ENCODE measurements at places on chromosomes 4 and X.

DNA sequence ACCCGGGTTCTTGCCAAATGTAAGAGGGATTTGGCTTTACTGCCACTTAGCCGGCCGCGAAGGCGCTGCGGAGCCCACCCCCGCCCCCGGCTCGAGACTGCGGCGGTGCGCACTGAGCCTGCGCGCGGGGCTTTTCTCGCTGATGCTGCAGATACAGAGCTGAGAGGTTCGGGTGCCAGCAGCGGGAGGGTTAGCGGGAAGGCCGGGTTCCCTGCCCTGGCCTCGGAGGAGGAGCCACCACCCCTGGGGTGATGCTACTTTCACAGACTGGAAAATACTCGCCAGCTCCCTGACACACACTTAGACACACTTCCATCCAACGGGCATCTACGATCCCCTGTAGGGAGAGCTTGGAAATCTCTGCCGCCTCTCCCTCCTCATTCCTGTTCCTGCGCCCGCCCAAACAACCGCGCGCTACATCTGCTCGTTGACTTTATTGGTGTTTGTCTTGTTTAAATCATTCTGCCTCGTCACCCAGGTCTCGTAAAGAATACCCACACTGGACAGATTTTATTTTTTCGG is 2.1 kb upstream of the PCDH7 start:
- peak; percentile 75 for DNase-seq

DNA sequence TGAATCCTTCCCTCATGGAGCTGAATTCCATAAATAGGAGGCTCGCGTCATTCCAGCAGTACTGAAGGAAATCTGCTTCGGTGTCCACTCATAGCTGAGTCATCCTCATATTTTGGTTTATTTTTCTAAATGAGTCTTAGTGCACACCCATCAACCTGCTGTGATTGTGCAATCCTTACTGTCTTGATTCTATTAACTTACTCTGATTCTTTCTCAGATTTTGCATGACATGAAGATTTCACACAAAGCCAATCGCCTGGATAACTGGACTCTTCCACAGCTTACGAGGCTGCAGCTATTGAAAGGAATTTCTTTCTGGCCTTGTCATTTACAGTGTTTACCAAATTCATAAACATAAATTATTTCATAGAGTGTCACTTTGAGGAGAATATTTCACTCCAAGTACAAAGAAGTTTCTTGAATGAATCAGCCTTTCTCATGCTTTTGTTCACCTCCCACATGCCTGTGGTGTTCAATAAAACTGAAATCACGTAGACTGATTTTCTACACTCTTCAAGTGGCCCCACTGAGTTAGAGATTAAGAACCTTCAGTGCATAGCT is 207.6 kb upstream of the SLITRK2 start:
- DNase-seq, result no peak

GRCh38 chr4:24837781-24838180 is 42.4 kb downstream of the SOD3 start:
- DNase-seq, result no peak

GRCh38 chrX:71198066-71198465 is 25.0 kb upstream of the GJB1 start:
- no peak for DNase-seq

GRCh38 chrX:153474718-153475117 is 4.3 kb upstream of the HAUS7 start:
- DNase-seq, result peak; percentile 66

DNA sequence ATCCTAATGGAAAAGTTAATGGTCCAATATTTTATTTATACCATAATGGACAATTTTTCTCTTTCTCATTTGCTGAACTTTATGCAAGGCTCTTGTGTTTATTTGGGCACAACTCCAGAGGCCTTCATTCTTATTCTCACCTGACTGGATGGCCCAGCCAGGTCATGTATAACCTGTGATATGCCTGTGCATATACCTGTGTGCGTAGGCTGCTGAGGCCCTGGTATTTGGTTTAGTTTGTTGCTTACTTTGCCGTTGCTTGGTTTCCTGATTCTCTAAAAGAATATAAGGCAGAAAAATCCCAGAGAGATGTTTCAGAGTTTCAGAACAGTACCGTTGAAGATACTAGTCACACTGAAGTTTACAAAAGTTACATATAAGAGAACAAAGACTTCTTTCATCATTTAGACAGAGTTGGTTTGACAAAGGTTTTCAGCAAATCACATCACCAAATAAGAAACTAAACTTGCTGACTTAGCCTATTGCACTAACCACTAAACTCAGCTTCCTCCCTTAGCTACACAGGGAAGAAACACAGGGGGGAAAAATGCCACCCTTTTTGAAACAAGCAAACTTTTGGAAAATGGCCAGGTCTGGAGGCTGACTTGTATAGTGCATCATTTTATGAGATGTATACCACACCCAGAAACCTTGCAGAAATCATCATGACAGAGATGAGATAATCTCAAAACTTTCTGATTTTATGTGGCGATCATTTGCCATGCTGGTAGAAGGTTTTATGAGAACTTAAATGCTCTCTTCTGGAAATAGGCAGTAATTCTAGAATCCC is 248.5 kb downstream of the GRIA3 start:
- no peak for DNase-seq

GRCh38 chrX:132153166-132153565 is 25.3 kb upstream of the FRMD7 start:
- DNase-seq, result no peak

- peak; percentile 84 for DNase-seq
These were observed 17.6 kb upstream of the NAT8L start for GRCh38 chr4:2041239-2042130.

DNA sequence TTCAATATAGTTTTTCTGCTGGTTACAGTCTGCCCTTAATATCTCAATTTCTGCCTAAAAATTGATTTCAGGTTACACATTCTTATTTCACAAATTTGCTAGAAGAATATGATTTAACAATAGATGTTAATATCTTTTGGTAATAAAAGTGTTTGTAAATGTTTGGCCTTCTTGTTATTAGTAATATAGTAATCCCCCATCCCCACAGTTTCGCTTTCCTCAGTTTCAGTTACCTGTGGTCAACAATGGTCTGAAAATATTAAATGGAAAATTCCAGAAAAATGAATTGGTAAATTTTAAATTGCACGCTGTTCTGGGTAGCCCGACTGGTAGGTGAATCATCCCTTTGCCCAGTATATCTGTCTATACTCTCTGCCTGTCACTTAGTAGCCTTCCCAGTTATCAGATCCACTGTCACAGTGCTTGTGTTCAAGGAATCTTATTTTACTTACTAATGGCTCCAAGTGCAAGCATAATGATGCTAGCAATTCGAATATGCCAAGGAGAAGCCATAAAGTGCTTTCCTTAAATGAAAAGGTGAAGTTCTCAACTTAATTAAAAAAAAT is 3.5 kb upstream of the BMP2K start:
- no peak for DNase-seq

- DNase-seq, result no peak
These were observed 467.4 kb downstream of the EPHA5 start for GRCh38 chr4:65202853-65203236.

DNA sequence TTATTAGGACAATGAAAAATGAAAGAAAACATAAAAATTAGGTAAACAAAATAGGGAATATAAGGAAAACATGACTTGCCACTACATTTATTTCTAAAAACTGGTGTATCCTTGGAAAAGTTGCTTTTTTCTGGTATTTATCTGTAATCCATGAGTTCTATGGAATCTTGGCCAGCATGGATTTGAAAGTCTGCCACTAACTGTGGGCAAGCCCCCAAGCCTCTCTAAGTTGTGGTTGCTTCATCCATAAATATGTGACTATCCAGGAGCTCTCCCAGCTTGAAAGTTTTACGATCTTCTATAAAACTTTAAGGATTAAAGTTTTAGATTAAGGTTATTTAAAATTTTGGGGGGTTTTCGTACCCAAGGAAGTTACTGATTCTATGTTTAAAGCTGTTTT is 21.8 kb downstream of the RPS6KA3 start:
- no peak for DNase-seq

DNA sequence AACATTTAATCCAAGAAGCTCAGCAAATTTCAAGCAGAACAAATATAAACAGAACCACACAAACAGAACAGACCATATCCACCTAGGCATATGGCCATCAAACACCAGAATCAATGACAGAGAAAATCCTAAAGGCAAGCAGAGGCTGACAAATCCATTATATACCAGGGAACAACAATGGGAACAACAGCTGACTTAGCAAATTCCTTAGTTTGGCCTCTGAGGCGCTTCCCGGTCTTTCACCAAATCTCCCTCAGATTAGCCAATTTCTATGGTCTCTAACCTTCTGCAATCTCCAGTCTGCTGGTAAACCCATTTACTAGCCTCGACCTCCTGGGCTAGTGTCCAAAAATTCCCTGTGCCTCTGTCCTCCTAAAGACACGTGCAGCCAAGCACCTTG is 59.2 kb downstream of the GPR143 start:
- DNase-seq, result no peak

DNA sequence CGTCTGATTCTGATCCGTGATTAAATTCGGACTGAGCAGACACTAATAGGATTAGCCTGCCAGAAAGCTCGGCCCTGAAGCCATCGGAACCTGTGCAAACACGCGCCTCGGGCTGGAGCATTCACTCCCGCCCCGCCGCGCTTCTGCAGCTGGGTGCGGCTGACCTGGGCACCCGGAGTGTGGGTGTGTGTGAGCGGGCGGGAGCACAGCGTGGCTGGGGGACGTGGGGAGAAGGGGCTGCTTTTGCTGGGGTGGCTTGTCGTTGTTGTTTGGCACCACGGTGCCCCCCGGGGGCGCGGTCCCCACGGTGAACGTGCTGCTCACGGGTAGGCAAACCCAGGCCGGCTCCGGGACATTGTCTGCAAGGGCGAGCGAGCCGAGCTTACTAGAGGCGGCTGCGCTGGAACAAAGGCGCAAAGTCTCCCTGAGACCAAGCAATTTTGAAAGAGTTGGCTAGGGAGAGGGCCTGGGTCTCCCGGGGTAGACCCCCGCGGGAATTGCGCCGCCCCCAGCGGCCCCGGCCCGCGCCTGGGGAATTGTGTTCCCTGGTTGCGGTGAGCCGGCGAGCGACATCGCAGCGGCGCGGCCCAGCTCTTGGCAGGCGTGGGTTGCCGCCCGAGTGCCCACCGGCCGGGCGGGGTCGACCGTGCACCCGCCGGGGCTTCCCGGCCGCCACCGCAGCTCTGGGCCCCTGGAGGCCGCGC is 1.4 kb downstream of the MAMLD1 start:
- peak; percentile 45 for DNase-seq

- DNase-seq, result no peak
These were observed 52.0 kb upstream of the IL13RA1 start for GRCh38 chrX:118675326-118675965.

GRCh38 chrX:70636218-70636617 is 191.6 kb downstream of the DLG3 start:
- DNase-seq, result no peak

- peak; percentile 84 for DNase-seq
These were observed 1.6 kb downstream of the RAB33A start for GRCh38 chrX:130173190-130173895.

DNA sequence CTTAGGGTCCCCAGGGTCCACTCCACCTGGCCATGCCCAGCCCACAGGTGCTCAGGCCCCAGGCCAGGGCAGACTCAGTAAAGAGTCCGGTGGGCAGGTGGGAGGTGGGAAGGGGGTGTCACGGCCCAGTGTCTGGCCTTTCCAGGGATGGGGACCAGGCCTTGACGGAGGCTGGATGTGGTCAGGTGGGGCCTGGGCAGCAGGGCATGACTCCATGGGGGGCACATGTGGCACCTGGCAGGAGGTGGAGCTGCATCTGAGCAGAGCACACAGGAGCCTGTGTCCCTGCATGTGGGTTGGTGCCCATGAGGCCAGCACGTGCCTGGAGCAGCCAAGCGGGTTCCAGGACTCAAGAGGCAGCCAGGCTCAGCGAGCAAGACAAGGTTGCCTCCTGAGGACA is 132.9 kb downstream of the FAM53A start:
- DNase-seq, result no peak

- no peak for DNase-seq
These were observed 229.7 kb downstream of the EVC2 start for GRCh38 chr4:5478697-5479096.

DNA sequence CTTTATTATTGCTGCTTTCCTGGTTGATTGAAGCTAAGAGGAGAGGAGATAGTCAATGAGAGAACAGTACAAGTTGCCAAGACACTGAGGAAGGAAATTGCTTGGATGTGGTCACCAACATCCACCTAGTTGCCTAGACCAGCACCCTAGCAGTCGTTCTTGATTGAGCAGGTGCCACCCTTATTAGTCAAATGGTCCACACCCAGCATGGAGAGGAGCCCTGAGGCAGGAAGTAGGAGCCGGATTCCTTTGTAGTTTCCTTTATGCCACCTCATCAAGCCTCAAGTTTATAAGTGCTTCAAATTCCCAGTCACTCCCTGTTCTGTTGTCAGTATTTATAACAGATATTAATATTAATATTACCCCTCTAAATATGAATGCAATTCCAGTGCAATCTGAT is 19.1 kb downstream of the PAGE2 start:
- no peak for DNase-seq

- DNase-seq, result no peak
These were observed 22.8 kb upstream of the SH3RF1 start for GRCh38 chr4:169293343-169294176.

DNA sequence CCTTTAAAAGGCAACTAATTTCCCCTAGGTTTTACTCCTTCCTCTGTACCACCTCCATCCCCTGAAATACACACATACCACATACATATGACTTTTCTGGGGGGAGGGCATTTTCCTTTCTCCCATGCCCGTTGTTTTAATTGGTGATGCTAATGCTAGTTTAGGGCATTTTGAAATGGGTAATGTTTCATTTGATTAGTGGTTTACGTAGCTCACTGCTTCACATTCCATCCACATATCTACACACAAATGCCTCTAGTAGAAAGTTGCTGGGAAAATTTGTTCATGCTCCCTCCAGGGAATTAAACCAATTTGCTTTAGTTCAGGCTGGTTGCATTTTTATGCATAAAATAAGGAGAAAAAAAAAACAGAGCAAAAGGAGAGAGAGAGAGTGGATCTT is 231.2 kb downstream of the FRAS1 start:
- DNase-seq, result no peak

DNA sequence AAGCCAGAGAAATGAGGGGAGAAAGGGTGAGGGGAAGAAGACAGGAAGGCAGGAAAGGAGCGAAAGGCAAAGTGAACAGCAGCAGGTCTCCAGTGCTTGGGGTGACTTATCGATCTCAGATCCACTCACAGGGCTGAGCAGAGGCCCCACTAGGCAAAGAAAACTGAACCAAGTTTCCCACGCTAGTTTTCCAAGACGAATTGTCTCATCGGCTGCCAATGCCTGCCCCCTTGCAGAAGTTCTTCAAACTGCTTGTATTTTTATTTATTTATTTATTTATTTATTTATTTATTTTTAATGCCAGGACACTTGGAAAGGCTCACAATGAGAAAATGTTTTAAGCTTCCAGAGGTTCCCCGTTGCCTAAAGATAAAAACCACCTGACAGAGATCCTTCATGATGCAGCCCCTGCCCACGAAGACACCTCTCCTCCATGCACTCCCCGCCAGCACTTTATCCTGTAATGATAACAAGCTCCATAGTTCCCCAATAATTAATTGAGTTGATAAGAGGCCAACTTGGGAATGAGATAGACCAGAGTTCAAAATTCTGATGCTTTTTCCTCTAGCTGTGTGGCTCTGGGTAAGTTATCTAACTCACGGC is 43.2 kb downstream of the QDPR start:
- peak; percentile 61 for DNase-seq
